ENCODE measurements at places on chromosomes 7 and 10.

- DNase-seq = no peak
Measured at GRCh38 chr7:11956991-11957390, 125.0 kb upstream of the THSD7A start.

GRCh38 chr7:101947899-101948298 lies 130.5 kb downstream of the CUX1 start:
- no peak for DNase-seq

GRCh38 chr7:106717955-106718871 lies 57.3 kb upstream of the CCDC71L start:
- DNase-seq = peak; percentile 90

DNA sequence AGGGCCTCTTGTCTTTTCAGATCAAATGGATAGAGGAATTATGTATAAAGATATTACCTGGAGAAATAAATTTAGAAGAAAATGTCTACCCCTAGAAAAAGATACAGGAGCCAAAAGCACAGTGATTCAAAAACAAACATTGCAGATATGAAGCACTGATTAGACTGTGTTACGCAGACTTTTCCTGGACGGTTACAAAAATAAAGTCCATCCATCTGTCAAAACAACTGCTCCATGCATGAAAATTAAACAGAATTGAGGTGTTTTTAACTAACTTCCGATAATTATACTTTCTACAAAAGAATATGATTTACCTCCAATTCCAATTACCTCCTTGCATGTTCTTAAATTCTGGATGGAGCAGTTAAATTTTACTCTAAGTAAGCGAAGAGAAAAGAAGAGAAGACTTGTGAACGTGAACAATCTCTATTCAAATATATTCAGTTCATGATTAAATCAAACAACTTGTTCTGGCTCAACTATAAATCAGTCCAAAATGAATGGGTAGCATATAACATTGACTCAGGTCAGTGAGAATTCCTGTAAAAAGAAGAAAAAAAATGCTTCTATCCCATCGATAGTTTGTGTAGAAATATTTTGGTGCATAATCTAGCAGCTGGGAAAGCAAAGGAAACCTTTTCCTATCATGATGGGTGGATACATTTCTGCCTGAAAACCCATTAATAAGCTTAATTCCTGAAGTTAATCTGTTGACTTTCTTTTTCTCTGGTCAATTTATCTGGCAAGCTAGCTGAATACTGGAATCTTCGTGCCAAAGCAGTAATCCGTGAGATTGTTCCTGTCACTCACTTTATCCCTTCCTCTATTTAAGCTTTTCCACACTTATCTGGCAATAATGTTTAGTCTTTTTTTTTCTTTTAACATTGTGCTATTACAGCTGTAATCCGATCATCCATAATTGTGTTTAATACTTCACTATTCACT lies 80.4 kb downstream of the SEMA3A start:
- DNase-seq = no peak

DNA sequence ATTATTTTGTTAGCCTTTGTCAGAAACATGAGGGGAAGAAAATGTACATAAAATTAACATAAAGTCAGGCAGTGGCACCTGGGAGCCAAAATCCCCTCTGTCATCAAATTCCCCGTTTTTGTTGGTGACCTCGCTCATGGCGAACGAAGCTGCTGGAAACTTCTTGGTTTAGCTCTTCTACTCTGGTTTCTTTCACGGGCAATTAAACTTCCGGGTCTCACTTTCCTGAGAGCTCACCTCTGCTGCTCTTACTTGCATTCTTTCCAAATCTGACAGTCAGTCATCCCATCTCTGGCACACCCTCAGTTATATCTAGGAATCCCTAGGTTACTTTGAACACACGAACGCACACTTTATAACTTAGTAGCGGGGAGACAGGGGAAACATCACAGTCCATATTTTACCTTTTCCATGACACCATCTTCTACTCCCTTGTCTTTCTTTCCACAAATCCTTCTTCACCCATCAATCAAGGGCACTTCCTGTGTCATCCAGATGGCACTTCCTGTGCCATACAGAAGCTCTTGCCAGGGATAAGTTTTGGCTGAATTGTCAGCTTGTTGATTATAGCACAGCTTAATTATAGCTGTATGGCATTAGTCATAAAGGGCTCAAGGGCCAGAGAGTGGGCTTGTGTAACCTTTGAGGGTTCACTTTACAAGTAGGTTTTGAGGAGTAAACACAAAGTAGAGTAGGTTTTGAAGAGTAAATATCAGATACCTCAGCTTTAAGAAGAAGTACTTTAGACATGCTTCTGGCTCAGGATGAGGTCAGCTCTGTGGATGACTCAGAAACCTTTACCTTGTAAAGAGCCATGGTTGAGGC lies 105.1 kb downstream of the GATA3 start:
- no peak for DNase-seq

Measured in activated CD4-positive, alpha-beta T cell treated with anti-CD3 and anti-CD28 coated beads, Interleukin-2, Interleukin-6, amounts not matched to agents 100 ng/mL and 50 ng/mL, durations not matched to agents 16 hours and 8 hours (primary cell).